ENCODE measurements at places on chromosomes 16 and 17.

GRCh38 chr17:14205992-14206461 is 30.6 kb downstream of the CDRT15 start:
- no peak for DNase-seq

DNA sequence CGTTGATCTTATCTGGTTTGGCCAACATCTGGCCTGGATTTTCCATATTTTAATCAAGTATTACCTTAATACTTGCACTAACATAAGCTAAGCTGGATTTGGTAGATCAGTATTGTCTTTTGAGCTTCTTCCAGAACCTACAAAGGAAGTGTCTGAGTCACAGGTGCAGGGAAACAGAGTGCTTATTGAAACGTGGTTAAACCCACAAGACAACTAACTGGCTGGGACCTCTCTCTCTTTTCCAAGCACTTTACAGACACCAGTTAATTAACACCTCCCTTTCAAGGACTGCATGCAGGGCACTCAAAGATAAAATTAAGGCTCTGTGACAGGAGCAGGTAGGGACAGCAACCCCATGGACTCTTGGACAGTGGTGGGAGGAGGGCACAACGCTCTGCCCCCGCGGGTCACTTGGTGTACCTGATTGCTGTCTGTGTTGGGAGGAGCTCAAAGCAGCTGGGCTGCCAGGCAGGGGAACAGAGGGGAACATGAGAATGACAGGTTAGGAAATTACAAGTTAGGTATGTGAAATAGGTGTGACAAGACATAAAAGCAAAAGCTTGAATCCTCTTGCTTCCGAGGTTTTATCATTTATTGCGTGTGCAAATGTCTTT is 133.7 kb upstream of the MON1B start:
- no peak for DNase-seq

DNA sequence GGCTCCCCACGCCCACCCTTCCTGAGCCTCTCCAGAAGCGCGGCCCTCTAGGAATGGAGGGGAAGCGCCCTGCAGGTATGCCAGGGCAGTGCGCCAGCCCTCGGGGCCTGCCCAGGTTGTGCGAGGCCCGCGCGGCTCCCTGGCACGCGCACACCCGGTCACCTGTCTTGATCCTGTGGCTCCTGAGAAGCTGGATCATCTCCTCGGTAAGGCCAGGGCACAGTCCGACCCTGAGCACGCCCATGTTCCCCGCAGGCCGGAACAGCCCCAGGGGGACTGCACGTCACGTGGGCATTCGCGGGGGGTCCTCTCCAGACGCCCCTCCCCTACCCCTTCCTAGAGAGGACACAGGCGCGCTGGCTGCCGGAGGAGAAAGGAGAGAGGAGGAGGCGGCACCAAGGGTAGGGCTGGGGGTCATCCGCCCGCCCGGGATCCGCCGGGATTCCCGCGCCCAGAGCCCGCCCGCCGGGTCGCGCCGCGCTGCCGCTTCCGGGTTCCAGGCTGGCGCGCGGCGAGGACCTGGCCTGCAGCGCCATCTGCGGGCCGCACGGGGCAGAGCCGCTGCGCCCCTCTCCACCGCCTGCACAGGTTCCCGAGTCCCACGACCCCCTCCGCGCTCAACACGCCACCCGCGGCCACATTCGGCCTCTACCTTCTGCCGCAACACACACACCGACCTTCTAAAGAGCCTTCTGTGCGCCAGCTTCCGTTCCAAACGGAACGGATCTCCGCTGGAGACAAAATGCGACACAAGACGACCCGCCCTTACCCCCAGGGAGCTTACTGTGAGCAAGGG is at the start of gene RAD51D:
Gene RAD51D (minus strand): TSS at position 491 of the 796 bp plus-strand sequence. CDS start 247 bp downstream, at position 244.
- no peak for DNase-seq

DNA sequence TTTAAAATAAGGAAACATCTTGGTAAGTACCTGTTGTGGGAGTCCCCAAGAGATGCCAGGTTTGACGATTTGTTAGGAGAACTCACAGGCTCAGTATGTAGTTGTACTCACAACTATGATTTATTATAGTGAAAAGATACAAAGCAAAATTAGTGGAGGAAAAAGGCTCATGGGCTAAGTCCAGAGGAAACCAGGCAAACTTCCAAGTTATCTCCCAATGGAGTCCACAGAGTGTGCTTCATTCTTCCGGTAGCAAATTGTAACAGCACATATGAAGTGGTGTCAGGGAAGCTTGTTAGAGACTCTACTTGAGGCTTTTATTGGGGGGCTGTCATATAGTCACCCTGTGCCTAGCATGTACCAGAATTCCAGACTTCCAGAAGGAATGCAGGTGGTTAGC is 2.3 kb downstream of the DDX19A start:
- DNase-seq, result no peak

DNA sequence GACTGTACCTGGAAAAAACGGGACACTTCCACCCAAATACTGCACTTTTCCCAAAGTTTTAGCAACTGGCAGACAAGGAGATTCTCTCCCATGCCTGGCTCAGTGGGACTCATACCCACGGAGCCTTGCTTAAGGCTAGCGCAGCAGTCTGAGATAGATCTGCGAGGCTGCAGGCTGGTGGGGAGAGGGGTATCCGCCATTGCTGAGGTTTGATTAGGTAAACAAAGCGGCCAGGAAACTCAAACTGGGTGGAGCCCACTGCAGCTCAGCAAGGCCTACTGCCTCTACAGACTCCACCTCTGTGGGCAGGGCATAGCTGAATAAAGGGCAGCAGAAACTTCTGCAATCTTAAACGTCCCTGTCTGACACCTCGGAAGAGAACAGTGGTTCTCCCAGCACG is 44.8 kb downstream of the UTP18 start:
- DNase-seq, result no peak

DNA sequence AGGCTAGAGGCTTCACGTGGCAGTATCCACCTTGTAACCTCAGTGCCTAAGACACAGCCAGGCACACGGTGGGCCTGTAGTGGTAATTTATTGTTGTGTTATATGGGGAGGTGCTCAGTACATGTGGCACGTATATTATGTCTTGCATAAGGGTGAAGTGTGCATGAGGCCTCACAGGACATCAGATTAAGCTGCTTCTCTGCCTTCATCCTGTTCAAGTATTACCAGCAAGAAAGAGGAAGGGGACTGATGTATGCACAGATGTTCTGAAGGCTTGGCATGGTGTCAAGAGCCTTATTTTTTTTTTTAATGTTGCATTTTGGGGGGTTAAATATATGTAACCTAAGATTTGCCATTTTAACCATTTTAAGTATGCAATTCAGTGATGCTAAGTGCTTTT is 71.6 kb downstream of the ABCC1 start:
- no peak for DNase-seq

- no peak for DNase-seq
Measured at GRCh38 chr16:4704913-4705312, 11.6 kb downstream of the NUDT16L1 start.

- no peak for DNase-seq
Measured at GRCh38 chr16:2753733-2754020, 1.2 kb downstream of the SRRM2 start.

DNA sequence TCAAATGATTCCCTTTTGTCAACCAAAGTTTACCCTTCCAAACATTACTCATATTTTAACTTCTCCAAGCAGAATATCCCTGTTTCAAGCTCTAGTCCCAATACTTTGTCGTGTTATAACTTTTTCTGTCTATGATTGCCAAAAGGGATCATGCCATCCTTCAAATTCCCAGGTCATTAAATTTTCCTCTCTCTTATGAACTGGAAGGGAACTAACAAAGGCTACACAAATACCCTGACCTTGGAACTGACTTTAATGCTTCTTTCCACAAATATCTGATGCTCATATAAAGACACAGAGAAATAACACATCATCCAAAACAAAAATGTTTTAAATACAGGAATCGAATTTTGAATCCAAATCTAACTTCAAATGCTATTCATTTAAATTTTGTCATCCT is 1352.7 kb downstream of the CDH11 start:
- DNase-seq, result no peak

DNA sequence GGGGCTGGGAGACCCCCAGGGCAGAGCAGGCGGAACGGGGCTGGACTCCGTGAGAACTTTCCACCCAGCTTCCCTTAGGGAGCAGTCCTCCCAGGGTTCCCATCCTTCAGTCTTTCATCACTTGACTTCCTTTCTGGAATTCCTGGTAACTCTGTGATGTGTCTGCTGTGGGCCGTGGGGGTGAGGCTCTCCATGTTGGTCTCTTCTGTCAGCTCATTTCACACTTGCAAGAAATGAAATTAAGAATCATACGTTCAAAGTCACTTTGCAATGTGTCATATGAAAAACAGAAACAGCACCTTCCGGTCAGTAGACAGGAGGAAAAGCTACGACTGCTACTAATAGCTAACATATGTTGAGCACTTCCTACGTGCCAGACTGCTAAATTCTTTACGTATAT is 5.4 kb upstream of the BBS2 start:
- DNase-seq, result no peak

- DNase-seq, result no peak
Measured at GRCh38 chr17:28811651-28812090, 30.9 kb downstream of the FAM222B start.

- no peak for DNase-seq
Measured at GRCh38 chr16:1533443-1533951, at the start of gene TMEM204. TMEM204 (plus strand) TSS chr16:1533666; CDS start chr16:1534276, 610 bp downstream.

DNA sequence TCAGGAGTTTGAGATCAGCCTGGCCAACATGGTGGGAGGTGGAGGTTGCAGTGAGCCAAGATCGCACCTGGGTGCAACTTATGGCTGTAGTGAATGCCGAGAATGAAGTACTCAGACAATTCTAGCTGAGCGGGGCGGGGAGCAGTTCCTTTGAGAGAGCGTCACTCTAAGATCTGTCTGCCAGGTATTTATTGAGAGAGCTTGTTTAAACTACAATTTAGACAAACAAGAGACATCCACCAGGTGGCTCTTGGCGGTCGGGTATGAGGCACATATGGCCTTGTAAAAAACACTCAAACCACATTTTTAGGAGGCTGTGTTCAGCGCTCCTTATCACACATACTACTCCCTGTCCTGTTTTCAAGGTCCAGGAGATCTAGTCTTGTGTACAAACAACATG is 40.6 kb upstream of the CDH1 start:
- DNase-seq, result no peak

GRCh38 chr17:56110463-56111135 is 42.7 kb upstream of the ANKFN1 start:
- DNase-seq, result no peak

GRCh38 chr16:72051818-72052217 is 2.5 kb upstream of the HP start:
- DNase-seq, result no peak

GRCh38 chr17:65572581-65573281 is 11.3 kb upstream of the AXIN2 start:
- DNase-seq, result no peak

DNA sequence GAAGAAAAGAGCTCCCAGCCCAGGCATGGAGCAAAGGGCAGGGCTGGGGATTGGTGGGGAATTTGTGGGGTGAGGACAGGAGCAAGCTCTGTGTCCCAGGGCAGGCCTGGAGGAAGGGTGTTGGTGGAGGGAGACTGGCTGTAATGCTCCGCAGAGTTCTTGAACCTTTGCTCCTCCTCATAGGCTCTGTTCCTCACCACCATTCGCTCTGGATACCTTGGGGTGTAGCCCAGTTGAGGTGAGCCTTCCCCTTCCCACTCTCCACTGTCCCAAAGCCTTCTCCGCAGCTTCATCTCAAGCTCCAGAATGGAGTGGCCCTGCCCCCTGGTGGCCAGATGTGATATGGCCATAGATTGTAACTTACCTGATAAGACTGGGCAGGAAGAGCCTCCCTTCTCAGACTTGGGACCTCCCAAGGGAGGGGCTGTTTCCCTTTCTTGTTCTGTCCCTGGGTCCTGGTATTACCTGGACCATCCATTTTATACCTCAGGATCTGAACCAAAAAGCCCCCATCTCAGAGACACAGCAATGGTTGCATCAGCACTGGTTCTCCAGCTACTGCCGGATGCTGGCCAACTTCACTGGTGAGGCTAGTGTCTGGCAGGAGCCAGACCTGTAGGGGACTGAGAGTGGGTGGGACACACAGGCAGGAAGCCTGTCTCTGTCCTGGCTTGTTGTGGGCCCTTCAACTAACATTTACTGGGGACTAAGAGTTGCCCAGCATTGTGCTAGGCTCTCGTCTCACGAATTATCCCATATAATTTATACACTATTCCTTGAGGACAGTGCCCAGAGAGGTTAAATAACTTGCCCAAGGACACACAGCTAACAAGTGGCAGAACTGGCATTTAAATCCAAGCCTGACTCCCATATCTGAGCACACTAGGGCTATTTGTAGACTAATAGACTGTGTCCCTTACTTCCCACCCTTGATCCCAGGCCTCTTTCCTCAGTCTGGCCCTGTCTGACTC is 19.1 kb upstream of the STAC2 start:
- DNase-seq, result no peak

GRCh38 chr17:77924757-77925336 is 33.7 kb upstream of the TNRC6C start:
- DNase-seq, result no peak

DNA sequence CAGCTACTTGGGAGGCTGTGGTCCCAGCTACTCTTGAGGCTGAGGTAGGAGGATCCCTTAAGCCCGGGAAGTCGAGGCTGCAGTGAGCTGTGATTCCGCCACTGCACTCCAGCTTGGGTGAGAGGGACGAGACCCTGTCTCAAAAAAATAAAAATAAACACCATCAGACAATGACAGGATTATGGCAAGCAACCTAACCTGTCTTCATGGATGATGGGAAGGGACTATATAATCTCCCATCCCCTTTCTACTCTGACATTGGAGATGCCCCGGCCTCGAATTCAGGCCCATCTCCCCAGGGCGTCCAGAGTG is 893 bp downstream of the TRIM25 start:
- no peak for DNase-seq

DNA sequence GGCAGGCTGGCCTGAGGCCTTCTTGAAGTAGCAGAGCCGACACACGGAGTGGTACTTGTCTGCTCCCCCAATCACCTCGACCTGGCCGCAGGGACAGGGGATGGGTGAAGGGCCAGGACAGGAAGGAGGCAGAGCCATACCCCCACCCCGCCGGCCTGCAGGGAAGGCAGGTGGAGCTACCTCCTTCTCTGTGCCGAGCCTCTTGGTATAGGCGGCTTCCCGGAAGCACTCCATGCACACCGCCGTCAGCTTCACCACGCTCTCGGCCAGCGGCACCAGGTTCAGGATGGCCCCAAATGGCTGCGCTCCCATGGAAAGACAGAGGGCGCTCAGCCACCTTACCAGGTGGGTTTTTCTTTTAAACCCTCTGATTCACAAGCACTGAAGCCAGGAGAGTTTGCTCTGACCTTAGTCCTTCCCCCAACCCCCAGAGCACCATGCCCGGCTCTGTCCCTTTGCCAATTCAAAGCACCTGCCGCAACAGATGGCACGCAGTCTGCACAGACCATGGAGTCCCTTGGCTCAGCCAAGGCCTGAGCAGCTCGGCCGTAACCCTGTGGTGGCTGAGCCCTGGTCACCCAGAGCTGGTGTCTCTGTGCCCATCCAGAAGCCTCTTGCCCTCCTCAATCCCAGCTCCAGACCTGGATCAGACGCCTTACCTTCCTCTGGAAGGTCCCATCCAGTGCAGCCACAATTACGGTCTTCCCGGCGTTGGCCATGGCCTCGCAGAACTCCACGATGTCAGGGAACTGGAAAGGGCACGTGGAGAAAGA is 6.7 kb downstream of the SYNGR2 start:
- no peak for DNase-seq

Measured in cortex of kidney (tissue), 1 donor.